SK-N-SH (cell line): ENCODE measurements at places on chromosomes 3 and 15. TPM values are rescaled to one million over a fixed set of nuclear protein-coding genes. Genes with fewer than 3 reads are reported as not detected.

LRRC49 gene
- polyA plus RNA-seq: 7.2 and 10.4 TPM in 2 replicates

SLC6A11 gene
- 0.03 and 0.11 TPM in 2 replicates for polyA plus RNA-seq

FSIP1 gene
- 0.43 and 0.45 TPM in 2 replicates for polyA plus RNA-seq

NLGN1 gene
- polyA plus RNA-seq: 1.5 and 2.4 TPM in 2 replicates

FOXB1 gene
- polyA plus RNA-seq: not detected in 2 replicates

STRIT1 gene
- not detected in 2 replicates for polyA plus RNA-seq

LRRN1 gene
- 0.03 TPM in 2 replicates for polyA plus RNA-seq

GOLGA6B gene
- 0.03 TPM in 1 of 2 replicates, not detected in the other for polyA plus RNA-seq

HOMER2 gene
- 7.3 and 8.2 TPM in 2 replicates for polyA plus RNA-seq

ATP10A gene
- not detected in 2 replicates for polyA plus RNA-seq

ARL8B gene
- 16.2 and 21.9 TPM in 2 replicates for polyA plus RNA-seq

CAPN3 gene
- polyA plus RNA-seq: 1.8 and 1.9 TPM in 2 replicates

LRTM1 gene
- polyA plus RNA-seq: 0.03 TPM in 1 of 2 replicates, not detected in the other

ECT2 gene
- 8.6 and 12.0 TPM in 2 replicates for polyA plus RNA-seq

SLCO3A1 gene
- 12.1 and 19.7 TPM in 2 replicates for polyA plus RNA-seq

WDR76 gene
- 1.8 TPM in 2 replicates for polyA plus RNA-seq

PAQR9 gene
- 0.10 and 0.16 TPM in 2 replicates for polyA plus RNA-seq

CFAP44 gene
- polyA plus RNA-seq: 2.3 and 3.7 TPM in 2 replicates

ARHGAP31 gene
- polyA plus RNA-seq: 4.4 and 7.7 TPM in 2 replicates

PCSK6 gene
- polyA plus RNA-seq: 0.03 and 0.10 TPM in 2 replicates

GCSAM gene
- polyA plus RNA-seq: not detected in 2 replicates

CCR9 gene
- not detected in 2 replicates for polyA plus RNA-seq

SH3GL3 gene
- polyA plus RNA-seq: not detected in 2 replicates

AMIGO3 gene
- polyA plus RNA-seq: 1.1 and 1.2 TPM in 2 replicates

CCR8 gene
- not detected in 2 replicates for polyA plus RNA-seq

RYK gene
- 25.9 and 36.2 TPM in 2 replicates for polyA plus RNA-seq

SECISBP2L gene
- 6.0 and 7.7 TPM in 2 replicates for polyA plus RNA-seq

FSD2 gene
- polyA plus RNA-seq: not detected in 2 replicates

CHST14 gene
- polyA plus RNA-seq: 34.2 and 43.2 TPM in 2 replicates

C3orf49 gene
- polyA plus RNA-seq: not detected in 2 replicates

ACY1 gene
- 93.0 and 96.2 TPM in 2 replicates for polyA plus RNA-seq

TNNC1 gene
- 2.6 and 3.0 TPM in 2 replicates for polyA plus RNA-seq

MANF gene
- 118 and 121 TPM in 2 replicates for polyA plus RNA-seq

RLBP1 gene
- not detected in 2 replicates for polyA plus RNA-seq

EFCAB12 gene
- 0.26 and 0.38 TPM in 2 replicates for polyA plus RNA-seq

VILL gene
- polyA plus RNA-seq: 8.6 and 8.8 TPM in 2 replicates

PTH1R gene
- 0.07 and 0.34 TPM in 2 replicates for polyA plus RNA-seq

UROC1 gene
- not detected in 2 replicates for polyA plus RNA-seq

TMEM212 gene
- not detected in 2 replicates for polyA plus RNA-seq

CFAP91 gene
- 3.7 and 6.3 TPM in 2 replicates for polyA plus RNA-seq
